Activated naive CD4-positive, alpha-beta T cell treated with anti-CD3 and anti-CD28 coated beads, Interleukin-2, amount 50 U/mL, for 72 hours (primary cell): ENCODE measurements at places on chromosomes 5 and 9.
A peak's percentile ranks its signal among the peaks of the same experiment; 100 is the strongest.

GRCh38 chr5:125778791-125779190, 644.4 kb upstream of the GRAMD2B start:
- DNase-seq: no peak

- DNase-seq: no peak
Observed at GRCh38 chr5:67350185-67350584, 153.6 kb upstream of the CD180 start.

DNA sequence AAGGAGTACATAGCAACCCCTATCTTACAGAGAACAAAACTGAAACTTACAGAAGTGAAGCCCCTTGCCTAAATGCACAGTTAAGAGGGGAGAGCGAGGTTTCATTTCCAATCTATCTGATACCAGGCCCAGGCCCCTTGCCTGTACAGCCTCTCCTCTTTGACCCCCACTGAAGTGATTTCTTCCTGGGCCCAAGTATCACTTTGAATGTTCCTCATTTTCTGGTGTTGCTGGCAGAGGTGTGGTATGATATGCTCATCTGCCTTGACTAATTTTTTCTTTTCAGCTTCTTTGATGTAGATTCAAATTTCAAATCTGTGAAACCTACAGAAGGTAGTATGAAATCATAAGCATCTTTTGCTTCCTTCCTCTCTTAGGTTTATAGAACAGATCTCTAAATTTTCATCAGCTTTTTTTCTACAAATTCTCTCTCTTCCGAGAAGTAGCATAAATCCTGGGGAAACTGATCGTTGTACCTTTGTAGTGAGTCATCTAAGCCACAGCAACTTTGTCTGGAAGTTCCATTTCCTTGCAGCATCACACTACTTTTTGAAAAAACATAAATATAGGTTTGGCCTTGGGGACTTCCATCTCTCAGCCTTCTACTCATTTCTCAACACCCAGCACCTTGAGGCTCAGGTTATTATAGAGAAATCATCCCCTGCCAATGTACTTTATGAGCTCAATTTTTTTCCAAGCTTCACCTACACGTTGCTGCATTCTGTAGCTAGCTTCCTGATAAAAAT, 402.4 kb upstream of the PTGER4 start:
- DNase-seq: peak; percentile 72

GRCh38 chr9:18849270-18849669, 183.7 kb downstream of the SAXO1 start:
- no peak for DNase-seq

DNA sequence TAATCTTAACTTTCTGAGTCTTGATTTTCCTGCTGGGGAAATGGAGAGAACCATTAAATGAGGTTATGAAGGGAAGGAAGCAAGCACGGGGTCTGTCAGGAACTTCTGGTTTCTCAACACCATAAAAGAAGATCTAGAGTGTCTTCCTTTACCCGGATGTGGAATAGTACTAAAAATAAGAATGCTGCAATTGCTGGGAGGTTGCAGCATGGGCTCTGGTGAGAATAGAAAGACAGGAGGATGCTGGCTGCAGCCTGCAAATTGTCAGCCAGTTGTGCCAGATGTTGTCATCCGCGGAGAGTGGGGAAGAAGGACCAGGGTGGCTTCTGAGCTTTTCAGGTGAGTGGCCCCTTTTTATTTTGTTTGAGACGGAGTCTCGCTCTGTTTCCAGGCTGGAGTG, 69.3 kb upstream of the STC2 start:
- DNase-seq: no peak

GRCh38 chr5:159850160-159850559, 66.1 kb upstream of the ADRA1B start:
- no peak for DNase-seq

- no peak for DNase-seq
Observed at GRCh38 chr5:173108914-173109313, 35.4 kb upstream of the BNIP1 start.

DNA sequence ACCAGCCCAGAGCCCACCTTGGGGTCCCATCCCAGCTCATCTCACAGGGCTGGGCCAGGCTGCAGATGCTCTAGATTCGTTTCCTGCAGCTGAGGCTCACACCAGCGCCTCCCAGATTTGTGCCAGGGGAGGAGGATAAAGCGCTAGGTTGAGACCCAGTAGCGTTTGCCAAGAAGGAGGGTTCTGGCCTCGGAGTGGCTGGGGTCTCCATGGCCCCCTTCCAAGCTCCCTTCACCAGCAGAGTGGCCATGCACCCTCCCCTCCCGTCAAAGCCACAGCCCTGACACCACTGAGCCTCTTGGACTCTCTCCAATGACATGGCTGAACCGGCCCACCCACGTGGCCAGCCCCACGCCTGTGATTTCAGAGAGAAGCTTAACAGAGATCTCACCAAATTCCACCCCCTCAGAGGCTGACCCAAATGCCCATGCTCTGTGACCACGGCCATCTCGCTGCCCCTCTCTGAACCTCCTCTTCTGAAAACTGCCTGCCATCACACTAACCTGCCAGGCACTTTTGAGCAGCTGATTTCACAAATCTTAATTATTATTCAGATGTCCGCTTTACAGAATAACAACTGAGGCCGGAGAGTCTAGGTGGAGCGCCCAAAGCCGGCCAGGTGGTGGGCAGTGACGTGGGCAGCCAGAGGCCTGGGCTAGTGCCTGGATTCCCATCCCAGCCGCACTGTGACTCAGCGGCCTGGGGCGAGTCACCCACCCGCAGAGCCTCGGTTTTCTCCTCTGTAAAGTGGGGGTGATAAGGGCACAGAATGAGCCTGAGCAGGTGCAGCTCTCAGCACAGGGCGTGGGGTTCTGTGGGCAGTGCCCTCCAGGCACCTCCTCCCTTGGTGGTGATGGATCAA, 155.7 kb downstream of the C9orf50 start:
- DNase-seq: no peak

DNA sequence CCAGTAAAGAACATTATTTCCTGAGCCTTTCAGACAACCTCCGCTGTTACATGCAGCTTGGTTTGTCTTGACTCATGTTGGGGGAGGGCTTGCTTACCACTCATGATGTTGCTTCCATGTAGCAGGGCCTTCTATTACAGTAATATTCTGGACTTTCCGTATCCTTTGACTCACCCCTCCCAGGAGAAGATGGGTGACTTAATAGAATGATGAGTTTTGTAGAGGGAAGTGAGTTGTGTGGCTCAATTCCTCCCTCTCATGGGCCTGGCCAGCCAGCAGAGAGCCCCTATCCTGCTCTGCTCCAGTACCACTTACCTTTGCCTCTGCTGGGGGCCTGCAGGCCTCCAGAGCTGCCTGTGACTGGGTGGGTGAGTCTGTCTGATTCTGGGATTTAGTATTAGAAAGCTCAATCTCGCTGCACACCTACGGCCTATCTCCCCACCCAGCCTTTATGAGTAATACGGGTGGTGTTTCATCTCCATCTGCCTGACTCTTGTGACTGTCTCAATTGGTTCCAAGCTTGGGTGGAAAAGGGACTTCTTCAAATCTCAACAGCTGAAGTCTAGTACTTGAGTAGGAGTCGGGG, 52.6 kb upstream of the KLF9 start:
- DNase-seq: peak; percentile 51

DNA sequence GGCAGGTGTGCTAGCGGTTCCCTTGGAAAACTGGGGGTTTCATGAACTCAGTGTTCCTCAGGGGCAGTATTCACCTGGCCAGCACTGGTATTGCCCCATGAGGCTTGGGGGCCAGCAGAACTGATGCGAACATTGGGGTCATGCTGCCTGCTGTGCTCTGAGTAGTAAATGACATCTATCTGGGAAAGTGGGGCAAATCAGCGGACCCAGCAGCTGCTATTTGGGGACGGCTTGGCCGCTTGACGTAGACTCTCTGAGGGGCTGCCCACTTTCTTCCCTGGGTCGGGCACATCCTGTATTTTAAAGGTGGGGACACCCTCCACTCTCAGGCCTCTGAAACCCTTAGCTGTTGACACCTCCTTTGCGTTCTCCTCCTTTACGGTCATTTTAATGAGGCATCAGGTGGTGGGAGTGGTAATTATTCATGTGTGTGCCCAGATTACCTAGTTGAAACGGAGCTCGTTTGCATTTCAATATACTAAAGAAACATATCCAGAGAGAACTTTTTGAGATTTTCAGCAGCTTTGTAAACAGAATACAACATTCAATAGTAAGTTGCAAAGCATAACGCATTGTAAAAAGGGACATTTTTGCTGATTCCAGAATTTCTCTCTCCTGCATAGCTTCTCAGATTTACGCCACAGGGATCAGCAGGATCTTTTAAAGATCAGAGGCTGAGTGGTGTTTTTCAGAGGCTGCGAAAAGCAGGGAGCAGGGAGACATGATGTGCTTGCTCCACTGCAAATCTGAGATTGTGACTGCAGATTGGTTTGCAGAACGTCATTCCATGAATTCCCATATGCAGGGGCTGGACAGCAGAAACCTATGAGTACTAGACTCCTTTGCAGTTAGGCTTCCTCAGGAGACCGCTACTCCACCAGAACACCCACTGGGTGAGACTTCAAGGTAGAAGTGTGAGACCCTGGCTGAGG, 56.8 kb upstream of the ZFR start:
- no peak for DNase-seq

DNA sequence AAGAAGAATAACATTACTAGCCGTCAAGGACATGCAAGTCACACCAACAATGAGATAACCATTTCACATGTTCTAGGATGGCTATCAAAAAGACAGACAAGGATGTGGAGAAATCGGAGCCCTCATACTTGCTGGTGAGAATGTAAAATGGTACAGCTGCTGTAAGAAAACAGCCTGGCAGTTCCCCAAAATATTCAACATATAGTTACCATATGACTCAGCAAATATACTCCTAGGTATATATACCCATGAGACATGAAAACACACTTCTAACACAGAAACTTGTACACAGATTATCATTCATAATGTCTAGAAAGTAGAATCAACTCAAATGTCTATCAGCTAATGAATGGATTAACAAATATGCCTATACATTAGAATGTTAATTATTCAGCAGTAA, 105.4 kb upstream of the PCAT7 start:
- no peak for DNase-seq

DNA sequence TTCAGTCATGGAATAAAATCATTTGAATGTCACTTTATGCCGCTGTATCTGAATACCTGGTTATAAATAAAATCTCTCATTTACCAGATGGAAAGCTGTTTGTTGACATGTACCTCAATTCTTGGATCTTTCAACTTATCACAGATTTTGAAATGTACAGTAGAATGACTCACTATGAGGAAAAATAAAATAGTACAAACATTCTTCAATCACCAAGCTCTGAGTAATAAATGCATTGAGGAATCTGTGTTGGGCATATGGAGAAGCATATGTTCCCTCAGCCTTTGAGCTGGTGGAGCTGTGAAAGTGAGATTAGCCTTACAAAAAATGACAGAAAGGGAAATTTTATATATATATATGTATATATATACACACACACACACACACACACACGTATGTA, 175.4 kb downstream of the KIAA0825 start:
- no peak for DNase-seq

DNA sequence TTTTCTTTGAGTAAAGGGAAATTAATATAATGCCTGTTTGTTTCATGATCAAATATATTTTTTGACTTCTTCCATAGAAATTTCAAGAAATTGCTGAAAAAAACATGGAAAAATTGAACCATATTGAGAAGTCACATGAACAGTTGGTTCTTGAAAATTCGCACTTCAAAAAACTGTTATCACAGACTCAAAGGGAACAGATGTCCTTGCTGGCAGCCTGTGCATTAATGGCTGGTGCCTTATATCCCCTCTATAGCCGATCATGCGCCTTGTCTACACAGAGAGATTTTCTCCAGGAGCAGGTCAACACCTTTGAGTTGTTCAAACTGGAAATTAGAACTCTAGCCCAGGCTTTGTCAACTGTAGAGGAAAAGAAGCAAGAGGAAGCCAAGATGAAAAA, 191.4 kb downstream of the CCDC171 start:
- DNase-seq: no peak

- no peak for DNase-seq
Observed at GRCh38 chr5:149766460-149767280, 36.6 kb downstream of the PPARGC1B start.

DNA sequence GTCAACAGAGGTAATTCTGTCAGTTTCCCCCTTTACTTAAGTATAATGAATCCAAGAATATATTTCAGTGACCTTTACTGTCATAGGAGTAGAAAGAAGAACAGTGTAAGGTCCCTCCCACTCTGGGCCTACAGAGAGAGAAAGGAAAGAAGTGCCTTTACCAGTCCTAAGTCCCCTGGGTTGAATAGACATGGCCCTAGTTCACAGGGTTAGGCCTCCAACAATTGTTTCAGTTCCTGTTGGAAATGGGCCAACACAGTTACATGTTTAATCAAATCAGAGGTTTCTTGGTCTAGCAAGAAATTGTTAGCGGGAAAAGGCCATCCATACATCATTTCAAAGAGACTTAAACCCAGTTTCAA, 605.6 kb downstream of the MTRR start:
- DNase-seq: no peak

- no peak for DNase-seq
Observed at GRCh38 chr9:9352877-9353481, 1259.8 kb downstream of the PTPRD start.

GRCh38 chr5:64074533-64074932, 91.1 kb upstream of the RNF180 start:
- no peak for DNase-seq

- no peak for DNase-seq
Observed at GRCh38 chr5:96720408-96720807, 58.2 kb downstream of the CAST start.

GRCh38 chr5:141725891-141726290, 43.9 kb upstream of the ARAP3 start:
- no peak for DNase-seq

DNA sequence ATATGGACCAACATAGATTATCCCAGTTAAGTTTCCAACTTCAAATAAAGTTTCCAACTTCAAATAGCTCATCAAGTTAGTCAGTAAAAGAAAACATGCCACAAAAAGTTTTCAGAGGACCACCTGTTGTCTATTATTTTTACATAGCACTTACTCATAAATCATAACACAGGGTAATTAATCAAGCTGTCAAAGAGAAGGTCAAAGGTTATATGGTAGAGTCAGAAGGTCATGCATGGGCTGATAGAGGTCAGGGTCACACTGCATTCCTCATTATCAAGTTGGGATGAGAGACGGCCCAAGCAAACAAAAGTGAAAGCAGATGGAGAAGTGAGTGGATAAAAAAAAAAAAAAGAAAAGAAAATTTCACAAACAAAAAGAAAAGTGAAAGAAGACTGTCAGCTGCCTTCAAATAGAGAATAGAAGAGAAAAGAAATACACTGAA, 145.5 kb upstream of the POU5F2 start:
- no peak for DNase-seq

- peak; percentile 23 for DNase-seq
Observed at GRCh38 chr5:994272-994607, 14.4 kb upstream of the NKD2 start.

GRCh38 chr9:98453589-98454311, 198.3 kb upstream of the TBC1D2 start:
- no peak for DNase-seq

GRCh38 chr9:132243156-132244074, 81.6 kb downstream of the NTNG2 start:
- DNase-seq: no peak

DNA sequence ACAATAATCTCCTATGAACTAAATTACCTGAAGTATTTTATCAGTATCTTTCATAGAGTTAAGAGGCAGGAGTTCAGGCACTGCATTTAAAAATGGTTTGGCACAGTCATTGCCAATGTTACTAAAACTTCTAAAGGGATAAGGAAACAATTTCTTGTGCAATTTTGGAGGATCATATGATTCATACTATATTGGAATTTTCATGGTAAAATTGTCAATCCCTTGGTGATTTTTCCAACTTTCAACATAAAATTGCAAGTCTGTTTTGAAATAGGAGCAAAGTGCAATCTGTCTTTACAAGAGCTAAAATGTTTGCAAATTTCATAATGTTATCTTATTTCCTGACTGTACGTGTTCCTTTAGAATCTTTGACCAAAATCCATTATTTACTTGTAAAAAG, 211.1 kb downstream of the DMRTA1 start:
- no peak for DNase-seq
